Vagina (tissue), 2 donors: ENCODE measurements at places on chromosomes 1 and 21.
A peak's percentile ranks its signal among the peaks of the same experiment; 100 is the strongest.

DNA sequence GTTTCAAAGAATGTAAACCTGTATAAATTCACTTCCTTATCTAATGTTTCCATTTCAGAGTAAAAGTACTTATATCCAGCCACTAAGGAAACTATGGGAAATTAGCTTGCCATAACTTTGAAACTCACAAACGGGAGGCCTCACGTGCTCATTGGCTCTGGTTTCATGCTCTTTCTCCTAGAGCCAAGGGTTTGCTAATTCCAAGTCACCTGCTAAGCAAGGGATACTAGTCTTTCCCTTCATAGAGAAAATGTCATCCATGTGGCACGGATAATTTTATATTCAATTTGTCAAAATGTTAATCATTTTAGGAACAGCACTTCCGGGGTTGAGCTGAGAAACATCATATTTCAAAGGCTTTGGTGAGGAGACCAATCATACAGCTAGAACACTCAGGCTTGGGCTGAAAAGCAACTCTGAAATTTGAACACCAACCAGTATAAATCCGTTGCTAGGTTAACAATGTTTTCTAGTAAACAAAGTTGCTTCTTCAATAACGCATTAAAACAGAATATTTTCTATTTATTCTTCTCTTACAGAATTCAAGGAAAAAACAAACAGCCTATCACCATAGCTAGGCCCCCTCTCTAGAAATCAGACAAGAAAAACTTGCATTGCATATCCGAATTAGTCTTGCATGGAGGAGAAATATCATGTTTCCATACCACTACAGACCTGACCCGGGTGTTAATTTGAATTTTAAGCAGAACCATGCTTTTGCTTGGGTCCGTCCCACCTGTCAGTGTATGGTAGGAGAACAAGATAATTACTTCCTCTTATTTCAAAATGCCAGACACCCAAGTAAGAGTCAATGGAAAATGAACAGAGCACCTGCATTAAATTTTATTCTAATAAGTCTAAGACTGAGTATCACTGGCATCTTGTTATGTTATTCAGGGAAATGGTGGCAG, 196.1 kb upstream of the ESRRG start:
- DNase-seq: no peak

- no peak for DNase-seq
These were observed 41.8 kb downstream of the SGIP1 start for GRCh38 chr1:66575739-66576138.

GRCh38 chr1:232211149-232211548, 418.8 kb downstream of the SIPA1L2 start:
- peak; percentile 74 for DNase-seq

GRCh38 chr1:222096883-222097282, 355.0 kb upstream of the DUSP10 start:
- no peak for DNase-seq

DNA sequence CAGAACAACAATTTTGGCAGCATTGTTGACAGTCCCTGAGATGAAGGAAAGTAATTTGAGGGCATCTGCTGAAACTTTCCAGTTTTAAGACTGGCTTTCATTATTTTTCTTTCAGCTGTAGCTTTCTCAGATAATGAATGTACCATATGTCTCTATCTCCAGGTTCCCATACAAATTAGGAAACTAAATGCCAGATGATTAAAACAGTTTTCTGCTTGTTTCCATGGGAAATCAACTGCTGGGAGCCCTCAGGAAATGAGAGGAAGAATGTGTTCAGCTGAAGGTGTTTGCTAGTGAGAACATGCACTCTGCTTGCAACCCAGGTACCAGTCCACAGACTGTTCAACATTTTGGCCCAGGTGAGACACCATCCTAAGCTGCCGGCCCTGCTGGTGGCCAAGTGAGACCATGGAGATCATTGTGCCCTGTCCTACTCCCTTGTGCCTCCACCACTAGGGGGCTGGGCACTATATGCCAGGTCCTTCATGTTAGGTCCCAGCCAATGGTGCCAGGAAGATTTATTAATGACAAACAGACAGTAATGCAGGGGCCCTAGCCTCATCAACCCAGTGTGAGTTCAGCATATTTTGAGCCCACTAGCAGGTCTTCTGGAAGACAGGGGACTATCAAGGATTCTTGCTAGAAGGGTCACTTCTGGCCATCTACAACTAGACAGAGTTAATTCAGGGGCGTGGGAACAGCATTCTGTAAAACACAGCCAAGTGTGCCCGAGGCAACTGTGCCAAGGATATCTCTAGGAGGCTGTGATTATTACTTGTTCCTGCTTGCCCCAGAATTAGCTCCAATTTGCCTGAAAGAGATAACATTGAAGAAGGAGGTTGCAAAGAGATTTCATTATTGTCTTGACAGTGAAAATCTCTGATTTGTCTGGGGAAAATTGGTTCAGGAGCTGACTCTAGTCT, 17.0 kb upstream of the LRRC8C start:
- no peak for DNase-seq

GRCh38 chr1:205141236-205142101, 19.7 kb upstream of the RBBP5 start:
- DNase-seq: no peak

- DNase-seq: no peak
These were observed 75.8 kb downstream of the CTH start for GRCh38 chr1:70486676-70487458.

DNA sequence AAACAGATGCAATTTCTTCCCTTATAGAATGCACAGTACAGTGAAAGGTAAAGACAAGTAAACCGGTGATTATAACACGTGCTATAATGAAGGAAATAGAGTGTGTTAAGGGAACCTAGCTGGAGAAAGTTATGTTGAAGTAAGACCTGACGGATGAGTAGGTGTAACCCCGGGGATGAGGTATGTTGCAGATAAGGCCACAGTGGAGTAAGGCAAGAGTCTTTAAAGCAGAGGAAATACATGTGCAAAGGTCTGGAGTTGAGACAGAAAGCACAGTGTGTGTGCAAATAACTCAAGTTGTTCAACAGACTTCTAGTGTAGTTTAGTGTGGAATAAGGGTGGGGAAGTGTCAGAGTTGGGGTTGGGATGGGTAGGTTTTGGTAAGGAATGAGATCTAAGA, 2.9 kb downstream of the DBT start:
- no peak for DNase-seq

GRCh38 chr1:40808002-40808401, 24.4 kb downstream of the KCNQ4 start:
- DNase-seq: no peak

- DNase-seq: no peak
These were observed 7.9 kb upstream of the RPTN start for GRCh38 chr1:152166966-152167365.

DNA sequence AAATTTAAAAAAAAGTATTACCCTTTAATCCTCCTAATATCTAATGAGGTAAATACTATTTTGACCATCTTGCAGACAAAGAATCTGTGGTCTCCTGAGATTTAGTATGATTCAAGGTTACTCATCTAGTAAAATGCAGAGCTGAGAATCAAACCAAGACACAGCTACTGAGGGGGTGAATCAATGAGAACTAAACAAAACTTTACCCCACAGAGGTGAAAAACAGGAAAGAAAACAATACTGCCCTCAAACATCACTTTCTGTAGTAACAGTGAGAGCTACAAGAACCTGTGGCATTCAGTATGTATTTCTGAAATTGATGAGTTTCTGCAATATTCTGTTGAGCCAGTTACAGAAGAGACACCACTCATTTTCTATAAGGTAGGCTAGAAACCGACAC, 85.1 kb downstream of the JAK1 start:
- no peak for DNase-seq

GRCh38 chr1:69377507-69377906, 190.2 kb upstream of the LRRC7 start:
- no peak for DNase-seq

DNA sequence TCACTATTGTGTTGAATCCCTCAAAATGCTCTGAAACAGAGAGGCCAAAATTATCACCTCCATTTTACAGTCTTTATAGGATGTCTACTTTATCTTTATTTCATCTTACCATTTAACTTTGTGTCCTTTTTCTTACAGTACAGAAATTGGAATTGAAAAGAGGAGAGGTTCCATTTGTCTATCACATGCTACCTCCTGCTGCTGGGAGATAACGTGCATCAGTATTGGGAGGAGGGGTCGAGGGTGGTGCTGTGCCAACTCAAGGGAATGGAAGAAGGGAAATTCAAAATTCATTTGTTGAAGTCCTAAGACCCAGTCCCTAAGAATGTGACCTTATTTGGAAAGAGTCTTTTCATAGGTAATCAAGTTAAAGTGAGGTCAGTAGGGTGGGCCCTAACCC, 85.3 kb downstream of the HHIPL2 start:
- DNase-seq: no peak

DNA sequence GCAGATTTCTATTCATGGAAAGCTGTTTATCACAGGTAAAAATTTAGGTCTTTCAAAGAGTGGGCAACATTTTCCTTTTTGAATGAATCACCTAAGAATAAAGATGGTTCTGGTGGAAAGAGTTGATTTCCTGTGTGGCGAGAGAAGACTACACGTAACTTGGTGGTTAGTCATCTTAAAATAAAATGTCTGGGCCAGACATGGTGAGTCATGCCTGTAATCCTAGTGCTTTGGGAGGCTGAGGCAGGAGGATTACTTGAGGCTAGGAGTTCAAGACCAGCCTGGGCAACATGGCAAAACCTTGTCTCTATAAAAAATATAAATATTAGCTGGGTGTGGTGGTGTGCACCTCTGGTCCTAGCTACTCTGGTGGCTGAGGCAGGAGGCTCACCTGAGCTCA, 65.7 kb downstream of the DISP1 start:
- no peak for DNase-seq

GRCh38 chr1:229086686-229087085, 184.2 kb upstream of the RAB4A start:
- no peak for DNase-seq

DNA sequence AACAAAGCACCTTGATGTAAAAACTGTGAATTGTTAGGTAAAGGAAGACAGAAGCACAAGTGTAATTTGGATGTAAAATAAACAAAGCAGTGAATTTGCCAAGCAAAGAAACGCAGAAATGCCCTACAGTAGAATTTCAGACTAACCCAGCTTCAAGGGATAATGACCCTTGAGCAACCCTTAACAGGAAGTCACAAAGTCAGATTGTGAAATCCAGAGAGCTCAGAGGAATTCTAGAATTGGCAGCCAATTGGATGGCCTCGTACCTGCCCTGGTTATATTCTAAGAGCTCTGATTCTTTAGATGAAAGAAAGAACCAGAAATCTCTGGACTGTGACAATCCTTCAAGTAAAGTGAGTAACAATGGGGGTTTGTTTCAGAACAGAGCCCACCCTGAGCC, 152.7 kb upstream of the CHRM3 start:
- DNase-seq: no peak

- no peak for DNase-seq
These were observed 18.7 kb upstream of the SAMD13 start for GRCh38 chr1:84282780-84283333.

- no peak for DNase-seq
These were observed 18.6 kb downstream of the RHOU start for GRCh38 chr1:228753786-228754360.

GRCh38 chr1:160542303-160542945, 19.4 kb upstream of the SLAMF6 start:
- DNase-seq: no peak

DNA sequence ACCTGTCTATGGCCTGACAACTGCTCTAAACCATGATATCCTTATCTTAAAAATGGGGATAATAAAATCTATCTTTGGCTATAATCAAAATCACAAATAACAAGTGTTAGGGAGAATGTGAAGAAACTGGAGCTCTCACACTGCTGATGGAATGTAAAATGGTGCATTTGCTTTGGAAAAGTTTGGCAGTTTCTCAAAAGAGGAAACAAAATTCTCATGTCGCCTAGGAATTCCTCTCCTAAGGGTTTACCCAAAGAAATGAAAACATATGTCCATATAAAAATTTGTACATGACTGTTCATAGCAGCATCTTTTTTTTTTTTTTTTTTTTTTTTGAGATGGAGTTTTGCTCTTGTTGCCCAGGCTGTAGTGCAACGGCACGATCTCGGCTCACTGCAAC, 64.3 kb downstream of the ZNF281 start:
- no peak for DNase-seq

- DNase-seq: no peak
These were observed 28.3 kb downstream of the VWA5B1 start for GRCh38 chr1:20318971-20319370.

DNA sequence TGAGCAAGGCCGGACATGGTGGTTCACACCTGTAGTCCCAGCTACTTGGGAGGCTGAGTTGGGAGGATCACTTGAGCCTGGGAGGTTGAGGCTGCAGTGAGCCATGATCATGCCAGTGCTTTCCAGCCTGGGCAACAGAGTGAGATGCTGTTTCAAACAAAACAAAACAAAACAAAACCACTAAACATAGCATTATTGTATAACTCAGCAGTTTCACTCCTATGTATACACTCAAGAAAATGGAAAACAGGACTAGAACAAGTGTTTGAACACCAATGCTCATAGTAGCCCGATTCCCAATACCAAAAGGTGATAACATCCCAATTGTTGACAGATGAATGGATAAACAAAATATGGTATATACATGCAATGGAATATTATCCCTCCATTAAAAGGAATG, 1.3 kb upstream of the SPATA21 start:
- DNase-seq: no peak

DNA sequence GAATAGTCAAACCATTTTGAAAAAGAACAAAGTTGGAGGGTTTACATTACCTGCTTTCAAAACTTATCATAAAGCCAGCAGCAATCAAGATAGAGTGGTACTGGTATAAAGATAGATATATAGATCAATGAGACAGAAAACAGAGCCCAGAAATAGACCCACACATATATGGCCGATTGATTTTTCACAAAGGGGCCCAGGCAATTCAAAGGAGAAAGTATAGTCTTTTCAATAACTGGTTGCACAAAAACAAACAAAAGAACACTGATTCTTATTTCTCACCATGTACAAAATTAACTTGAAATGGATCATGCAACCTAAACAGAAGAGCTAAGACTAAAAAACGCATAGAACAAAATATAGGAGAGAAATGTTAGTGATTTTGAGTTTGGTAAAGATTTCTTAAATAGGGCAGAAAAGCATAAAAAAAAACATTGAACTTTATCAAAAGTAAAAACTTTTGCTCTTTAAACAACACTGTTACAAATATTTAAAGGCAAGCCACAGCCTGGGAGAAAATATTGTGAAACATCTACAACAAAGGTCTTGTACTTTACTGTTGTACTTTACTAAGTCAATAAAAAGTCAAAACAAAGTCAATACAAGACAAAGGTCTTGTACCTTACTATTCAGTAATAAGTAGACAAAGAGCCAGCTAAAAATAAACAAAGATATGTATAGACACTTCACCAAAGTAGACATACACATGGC, 50.2 kb downstream of the ST3GAL3 start:
- DNase-seq: no peak
